ENCODE measurements at places on chromosomes 1 and 21. TPM values are rescaled to one million over a fixed set of nuclear protein-coding genes. Genes with fewer than 3 reads are reported as not detected.

GRCh38 chr1:145960468-145961108 lies 2.8 kb upstream of the LIX1L start:
- no peak for DNase-seq

- DNase-seq: no peak
These were observed 67.0 kb upstream of the KLHDC7A start for GRCh38 chr1:18413541-18414305.

- no peak for DNase-seq
These were observed at the start of gene SLC37A1 for GRCh38 chr21:42513151-42513984. Gene SLC37A1, plus strand, starts transcription at chr21:42513852. Its CDS starts 4,603 bp downstream, at chr21:42518455.

DNA sequence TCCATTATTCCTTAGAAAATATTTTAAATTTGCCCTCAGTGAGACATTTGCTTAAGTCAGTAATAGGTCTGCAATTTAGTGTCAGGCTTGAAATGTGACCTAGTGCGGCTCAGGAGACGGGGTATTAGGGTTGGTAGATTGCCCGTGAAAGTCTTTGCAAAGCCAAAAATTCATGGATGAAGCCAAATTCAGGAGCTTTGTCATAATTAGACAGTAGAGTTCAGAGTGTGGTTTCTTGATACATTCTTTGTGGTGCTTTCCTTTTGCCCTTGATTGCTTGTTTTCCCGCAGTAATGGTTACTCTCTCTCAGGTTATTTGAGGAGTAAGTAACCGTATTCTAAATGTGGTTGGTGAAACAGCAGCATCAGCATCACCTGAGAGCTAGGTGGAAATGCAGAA lies 120.7 kb downstream of the RPS6KC1 start:
- DNase-seq: no peak

IL23R gene
- total RNA-seq: not detected

DNA sequence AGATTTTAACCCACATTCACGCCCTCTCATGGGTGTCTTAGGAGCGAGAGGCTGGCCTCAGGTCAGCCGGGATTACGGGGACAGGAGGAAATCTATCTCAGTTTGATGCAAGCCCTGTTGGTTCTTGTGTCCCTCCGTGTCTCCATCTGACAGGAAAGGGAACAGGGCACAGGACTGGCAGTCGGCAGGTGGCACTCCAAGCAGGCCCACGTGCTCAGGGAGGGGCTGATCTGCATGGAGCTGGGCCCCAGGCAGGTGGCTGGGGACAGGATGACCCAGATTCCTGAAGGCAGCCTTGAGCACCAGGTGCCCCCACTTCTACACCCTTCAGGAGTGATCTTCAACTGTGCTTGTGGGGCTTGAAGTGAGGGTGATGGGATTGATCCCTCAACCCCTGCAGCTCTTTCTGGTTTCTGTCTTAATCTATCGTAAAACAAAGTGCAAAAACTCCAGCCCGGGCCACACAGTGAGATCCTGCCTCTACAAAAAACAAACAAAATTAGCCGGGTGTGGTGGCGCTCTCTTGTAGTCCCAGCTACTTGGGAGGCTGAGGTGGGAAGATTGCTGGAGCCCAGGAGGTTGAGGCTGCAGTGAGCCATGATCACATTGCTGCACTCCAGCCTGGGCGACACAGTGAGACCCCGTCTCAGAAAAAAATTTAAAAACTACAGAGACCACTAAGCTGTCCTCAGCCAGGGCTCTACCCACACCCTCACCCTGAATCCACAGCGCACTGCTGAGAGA lies 8.3 kb downstream of the PLEKHG5 start:
- DNase-seq: no peak

ICOSLG gene
- 0.42 TPM for total RNA-seq

KRTAP10-1 gene
- total RNA-seq: not detected

GRCh38 chr1:154820646-154821045 lies 49.4 kb downstream of the KCNN3 start:
- DNase-seq: no peak

DNA sequence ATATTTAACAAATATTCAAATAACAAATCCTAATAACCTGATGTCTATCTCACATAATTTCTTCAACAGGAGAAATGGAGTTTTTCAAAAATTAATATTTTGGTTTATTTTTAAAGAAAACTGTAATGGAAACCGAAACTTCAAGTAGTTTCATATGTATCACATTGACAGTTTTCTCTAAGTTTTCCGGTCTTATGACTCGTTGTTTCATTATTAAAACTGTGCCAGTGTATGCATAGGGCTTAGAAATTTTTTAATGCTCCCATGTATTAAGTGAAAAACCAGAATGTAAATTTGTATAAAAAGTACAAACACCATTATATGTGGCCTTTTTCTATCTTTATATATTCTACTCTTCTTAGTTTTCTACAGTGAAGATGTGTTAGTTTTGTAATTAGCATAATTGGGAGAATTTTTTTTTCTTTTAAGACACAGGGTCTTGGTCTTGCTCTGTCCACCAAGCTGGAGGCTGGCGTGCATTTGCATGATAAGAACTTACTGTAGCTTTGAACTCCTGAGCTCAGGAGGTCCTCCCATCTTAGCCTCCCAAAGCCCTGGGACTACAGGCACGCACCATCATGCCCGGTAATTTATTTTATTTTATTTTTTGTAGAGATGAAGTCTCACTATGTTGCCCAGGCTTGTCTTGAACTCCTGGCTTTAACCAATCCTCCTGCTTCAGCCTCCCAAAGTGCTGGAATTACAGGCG lies 43.9 kb upstream of the SAMSN1 start:
- no peak for DNase-seq

DNA sequence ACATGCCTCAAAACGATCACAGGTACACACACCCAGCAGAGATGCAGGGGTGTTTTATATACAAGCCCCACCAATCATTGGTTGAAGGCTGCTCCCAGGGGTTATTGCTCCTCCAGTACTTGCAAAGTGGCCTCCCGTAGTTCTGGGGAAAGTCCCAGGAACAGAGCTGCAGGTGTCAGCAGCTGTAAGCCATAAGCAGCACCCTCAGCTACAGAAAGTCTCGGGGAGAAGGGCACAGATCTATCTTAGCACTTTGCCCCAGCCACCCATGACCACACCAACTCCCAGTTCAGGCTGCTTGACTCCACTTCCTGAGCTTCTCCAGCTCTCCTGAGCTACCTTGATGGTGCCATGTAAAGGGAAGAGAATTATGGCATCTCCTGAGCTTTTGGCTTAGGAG lies 222.7 kb upstream of the GJB5 start:
- DNase-seq: no peak

DNA sequence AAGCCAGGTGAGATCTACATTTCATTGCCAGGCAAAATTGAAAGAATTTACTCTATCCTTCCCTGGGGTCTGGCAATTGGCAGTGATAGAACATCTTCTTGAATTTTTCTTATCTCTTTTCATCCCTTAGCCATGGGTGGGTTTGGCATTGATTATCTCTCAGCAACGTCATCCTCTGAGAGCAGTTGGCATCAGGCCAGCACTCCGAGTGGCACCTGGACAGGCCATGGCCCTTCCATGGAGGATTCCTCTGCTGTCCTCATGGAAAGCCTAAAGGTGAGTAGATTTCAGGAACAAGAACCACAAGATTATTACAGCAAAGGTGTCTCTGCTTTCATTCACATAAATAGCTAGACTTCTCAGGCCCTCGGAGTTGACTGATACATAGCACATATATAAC lies 39.3 kb downstream of the NCF2 start:
- no peak for DNase-seq

DNA sequence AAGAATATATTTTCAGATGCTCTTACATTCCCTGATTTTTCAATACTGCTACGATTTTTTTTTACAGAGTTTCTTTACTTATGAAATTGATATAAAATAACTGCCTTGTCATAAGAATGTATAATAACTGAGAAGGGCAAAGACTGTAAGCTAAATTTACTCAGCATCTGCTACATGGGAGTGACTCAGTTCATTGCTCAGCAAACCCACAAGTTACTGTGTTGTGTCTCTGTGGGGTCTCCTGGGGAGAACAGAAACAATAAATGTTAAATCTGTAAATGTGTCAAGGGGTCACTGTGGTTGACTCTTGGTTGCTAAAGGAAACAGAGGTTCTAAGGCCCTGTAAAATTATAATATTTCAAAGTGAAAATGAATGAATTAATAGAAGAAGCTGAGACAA lies 210.3 kb upstream of the CACYBP start:
- no peak for DNase-seq

GRCh38 chr1:168396940-168397684 lies 116.4 kb downstream of the TBX19 start:
- DNase-seq: no peak

GRIK3 gene
- total RNA-seq: 5.3 TPM

DNA sequence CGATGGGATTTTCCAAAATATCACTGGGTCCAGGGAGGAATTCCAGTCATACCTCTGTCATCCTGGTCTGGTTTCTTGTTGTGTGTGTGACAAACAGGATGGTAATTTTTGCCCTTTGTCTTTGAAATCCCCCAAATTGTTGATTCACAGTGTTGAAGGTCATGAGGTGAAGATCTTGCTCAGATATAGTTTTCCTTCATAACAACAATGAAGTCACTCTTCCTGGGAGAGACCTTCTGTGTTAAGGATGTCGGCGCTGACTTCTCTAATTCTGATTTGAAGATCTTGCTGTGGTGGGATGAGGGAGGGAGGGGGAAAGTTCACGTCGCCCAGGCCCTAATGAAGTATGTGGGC lies 32.2 kb upstream of the MPZL1 start:
- no peak for DNase-seq

DNA sequence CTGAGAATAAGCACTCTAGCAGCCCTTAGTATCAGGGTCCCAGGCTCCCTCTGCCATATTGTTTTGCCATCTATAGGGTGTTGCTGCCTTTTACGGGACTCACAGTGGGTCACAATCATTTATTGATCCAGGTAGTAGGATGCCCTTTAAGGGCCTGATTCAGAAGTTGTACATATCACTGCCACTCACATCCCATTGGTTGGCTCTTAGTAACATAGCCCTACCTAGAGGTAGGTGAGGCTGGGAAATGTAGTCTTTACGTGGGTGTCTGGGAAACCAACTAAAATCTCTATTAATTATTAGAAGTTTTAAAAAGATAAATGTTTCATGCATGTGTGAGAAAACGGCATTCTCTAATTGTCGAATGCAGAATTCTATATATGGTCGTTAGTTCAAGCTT lies 78.8 kb upstream of the ATP5PO start:
- DNase-seq: no peak

GRCh38 chr1:109556563-109556962 lies 8.1 kb downstream of the GNAI3 start:
- DNase-seq: no peak

SELP gene
- 28.0 TPM for total RNA-seq

TAS1R2 gene
- not detected for total RNA-seq

EFCAB7 gene
- 7.2 TPM for total RNA-seq

DNA sequence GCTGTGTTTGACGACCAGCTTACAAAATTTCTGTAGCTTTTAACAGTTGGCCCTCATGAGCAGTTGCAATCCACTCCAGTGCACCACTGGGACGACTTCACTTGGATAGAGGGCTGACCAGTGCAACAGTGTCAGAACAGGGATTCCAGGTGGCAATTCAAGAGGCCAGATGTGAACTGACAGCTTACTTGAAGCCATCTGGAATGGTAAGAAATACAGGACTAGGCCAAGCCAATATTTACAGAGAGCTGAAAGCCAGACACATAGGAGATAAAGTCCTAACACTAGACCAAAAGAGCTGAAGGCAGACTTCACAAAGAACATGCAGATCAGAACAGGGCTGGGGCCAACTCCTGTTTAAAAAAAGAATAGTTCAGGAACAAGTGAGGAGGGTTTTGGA lies 93.5 kb upstream of the NFIA start:
- no peak for DNase-seq

ETS2 gene
- 31.1 TPM for total RNA-seq

GRCh38 chr1:181608386-181608785 lies 125.1 kb downstream of the CACNA1E start:
- DNase-seq: no peak

DNA sequence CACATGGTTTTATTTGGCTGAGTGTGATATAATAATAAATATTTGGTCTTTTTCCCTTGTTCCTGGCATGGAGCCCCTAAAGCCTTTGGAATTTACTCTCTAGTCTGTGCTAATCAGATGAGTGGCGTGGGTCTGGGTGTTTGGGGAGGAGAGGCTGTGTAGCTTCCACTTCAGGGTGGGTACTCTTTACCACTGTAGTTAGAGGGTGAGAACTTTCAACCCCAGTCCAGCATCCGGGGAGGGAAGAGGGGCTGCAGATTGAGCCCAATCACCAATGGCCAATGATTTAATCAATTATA lies 20.0 kb downstream of the USP25 start:
- no peak for DNase-seq

ETV3L gene
- not detected for total RNA-seq

DNA sequence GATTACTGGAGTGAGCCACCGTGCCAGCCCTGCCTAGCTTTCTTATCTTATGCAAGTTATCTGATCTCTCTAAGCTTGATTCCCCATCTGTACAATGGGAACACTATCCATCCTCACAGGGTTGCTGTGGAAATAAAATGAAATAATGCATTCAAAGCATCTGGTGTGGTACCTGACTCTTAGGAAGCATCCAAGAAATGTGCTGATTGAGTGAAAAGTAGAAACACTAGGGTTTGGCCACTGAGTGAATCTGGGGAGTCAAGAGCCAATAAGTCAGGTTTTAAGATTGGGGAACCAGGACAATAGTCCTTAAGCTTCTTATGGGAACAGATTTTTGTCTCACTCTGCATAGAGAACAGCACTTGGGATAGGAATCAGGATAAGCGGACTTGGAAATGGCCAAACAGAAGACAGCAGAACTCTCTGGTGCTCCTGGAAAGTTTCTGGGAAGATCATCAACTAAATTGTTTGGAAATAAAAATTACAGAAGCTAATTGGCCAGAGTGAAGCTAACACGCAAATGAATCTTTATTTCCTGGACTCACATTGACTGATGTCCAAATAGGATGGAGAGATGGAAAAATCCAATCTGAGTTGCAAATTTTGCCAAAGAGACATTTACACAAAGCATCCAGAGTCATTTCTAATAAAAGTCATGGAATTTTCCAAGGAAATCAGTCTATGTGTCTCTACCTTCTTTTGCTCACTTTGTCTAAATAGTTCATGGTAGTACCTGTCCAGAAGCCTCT lies 3.3 kb downstream of the PAFAH2 start:
- no peak for DNase-seq

DNA sequence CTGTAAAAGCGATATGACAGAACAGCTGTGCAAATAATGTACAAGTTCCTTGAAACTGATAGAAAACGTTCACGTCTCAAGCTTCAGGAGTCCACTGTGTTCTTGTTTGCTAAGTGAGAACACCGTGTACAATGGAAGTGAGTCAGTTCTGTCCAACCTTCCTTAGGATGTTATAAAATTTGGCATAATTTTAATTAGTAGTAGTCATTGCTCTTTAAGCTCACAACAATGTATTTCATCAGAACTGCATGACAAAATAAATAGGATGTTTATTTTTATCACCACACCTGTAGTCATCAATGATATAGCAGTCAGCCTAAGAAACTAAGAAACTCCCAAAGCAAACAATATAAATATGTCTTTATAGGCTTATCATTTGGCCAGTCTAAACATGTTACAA lies 53.0 kb downstream of the RGS2 start:
- no peak for DNase-seq

GRCh38 chr1:236164273-236164672 lies 21.9 kb downstream of the GPR137B start:
- no peak for DNase-seq
